ENCODE measurements at places on chromosomes 12 and 14.

GRCh38 chr14:66038212-66038611, 448.0 kb upstream of the CCDC196 start:
- no peak for DNase-seq

DNA sequence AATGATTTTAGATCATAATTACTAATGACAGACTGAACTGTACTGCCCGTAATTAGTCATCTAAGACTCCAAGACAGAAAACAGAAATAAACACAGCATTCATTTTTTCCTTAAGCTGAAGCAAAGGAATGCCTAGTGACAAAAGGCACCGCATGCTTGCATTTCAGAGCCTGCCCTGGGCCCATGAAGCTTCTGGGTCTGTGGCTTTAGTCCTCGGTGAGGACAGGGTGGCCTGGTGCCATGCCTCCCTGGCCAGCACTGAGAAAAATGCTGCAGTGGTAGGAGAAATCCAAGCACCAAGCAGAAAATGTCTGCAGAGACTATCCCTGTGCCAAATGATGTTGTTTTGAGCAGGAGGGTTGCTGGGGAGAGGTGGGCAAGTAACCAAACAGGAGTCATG, 171.6 kb downstream of the CALM1 start:
- no peak for DNase-seq

DNA sequence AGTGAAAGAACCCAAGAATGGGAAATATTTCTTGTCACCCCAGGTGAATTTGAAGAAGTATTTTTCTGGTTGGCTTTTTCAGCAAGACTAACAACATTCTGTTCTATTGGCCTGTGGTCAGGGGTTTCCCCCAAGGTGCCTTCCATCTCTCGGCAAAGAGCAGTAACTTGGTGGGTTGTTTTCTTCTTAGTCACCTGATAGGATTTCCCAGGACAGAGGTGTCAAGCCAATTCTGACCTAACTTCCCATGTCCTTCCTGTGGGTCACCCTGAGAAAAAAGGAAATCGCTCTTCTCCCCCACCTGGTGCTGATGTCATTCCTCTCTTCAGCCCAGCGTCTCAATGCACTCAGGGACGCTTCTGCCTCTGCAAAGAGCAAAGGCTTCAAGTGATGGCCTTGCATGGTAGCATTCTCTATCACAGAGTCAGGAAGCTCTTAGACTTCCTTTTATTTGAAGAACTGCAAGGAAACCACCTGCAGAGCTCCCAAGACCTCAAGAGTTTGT, 16.1 kb upstream of the IFNG start:
- no peak for DNase-seq

DNA sequence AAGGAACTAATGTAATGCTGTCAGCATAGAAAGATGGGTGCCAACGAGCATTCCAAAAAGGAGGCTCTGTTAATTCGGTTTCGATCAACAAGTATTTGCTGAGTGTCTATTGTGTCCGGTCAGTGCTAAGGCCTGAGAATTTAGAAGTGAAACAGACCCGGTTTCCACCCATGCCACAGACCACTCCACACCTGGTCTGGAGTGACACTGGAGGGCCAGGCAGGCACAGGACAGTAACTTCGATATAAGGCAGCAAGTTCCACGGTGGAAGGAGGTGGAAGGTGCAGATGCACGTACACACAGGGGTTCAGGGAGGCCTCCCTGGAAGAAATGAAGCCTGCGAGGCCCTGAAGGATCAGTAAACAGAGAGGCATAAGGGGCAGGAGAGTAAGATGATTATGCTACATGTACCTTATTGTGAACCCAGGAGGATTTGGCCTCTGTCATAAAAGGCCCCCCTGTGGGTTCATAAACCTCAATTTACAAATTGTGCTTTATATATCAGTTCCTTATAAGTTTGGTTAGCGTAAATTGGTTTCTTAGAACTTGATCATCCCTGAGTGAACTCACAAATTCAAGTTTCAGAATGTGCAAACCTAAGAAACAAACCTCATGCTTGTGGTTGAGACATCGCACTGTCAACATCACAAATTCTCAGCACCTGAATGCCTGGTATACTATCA, 25.9 kb downstream of the SSH1 start:
- no peak for DNase-seq

DNA sequence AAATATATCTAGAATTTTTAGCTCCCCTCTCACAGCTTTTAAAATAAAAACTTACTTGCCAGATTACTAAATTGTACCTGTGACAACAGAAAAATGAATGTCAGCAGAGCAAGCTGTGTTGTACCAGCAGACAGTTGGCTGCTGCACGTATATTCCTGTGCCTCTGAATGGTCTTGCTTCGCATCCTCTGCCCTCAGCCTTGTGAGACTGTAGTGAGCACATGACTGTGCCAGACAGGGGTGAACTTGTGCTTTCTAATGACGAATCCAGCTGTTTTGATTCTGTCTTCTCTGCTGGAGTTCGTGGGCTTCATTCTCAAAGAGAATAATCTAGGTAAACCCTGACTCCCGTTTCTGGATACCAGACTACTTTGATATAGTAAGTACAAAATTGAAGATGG, 58.3 kb upstream of the FRMD6 start:
- peak; percentile 54 for DNase-seq

DNA sequence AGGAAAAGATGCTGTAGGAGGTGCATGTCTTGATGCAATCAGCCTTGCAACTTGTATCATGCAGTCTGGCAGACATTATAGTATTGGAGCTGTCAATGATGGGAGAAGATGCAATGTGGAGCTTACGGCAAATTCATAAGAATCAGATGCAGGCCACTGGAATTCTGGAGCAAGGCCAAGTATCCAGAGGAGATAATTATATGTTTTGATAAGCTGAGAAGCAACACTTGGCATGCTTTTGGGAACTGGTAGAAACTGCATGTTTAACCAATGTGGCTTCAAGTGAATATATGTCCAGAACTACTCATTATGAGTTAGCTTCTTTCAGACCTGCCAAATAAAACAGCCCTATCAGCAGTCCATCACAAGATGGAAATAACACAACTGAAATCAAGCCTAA, 249.1 kb upstream of the PPFIA2 start:
- DNase-seq, result no peak

GRCh38 chr14:65446159-65446558, 33.6 kb downstream of the FUT8 start:
- DNase-seq, result peak; percentile 47

All from fibroblast of pulmonary artery (primary cell).